ENCODE measurements at places on chromosomes 13 and 19.

DNA sequence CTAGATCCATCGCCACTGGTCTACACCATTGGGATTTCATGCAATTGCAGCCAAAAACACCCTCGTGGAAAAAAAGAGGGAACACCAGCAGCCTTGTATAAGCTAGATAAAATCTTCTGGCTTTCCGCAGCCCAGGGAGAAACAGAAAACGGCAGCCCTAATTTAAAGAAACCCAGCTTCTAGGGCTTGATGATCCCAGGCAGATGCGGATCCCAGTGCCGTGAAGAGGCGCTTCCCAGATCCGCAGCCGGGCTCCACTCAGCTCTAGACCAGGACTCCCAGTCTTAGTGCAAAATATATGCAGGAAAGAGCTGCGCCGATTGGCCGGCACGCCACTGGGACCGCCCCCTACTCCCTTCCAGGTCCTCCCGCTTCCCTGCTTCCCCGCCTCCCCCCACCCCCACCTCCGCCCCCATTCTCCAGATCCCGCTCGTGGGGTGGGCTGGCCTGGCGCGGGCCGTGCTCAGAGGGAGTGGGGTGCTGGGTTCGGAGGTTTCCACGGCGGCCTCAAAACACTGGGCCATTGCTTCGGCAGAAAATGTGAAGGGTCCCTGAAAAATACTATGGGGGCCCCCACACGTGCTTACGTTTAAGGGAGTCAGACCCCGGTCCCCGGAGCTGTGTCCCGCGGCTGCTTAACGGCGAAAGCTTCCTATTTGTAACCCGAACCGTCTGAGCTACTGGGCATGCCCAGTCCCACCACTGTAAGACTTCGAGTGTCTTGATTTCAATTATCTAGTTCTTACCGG lies 63.1 kb downstream of the SERP2 start:
- DNase-seq: peak; percentile 95

DNA sequence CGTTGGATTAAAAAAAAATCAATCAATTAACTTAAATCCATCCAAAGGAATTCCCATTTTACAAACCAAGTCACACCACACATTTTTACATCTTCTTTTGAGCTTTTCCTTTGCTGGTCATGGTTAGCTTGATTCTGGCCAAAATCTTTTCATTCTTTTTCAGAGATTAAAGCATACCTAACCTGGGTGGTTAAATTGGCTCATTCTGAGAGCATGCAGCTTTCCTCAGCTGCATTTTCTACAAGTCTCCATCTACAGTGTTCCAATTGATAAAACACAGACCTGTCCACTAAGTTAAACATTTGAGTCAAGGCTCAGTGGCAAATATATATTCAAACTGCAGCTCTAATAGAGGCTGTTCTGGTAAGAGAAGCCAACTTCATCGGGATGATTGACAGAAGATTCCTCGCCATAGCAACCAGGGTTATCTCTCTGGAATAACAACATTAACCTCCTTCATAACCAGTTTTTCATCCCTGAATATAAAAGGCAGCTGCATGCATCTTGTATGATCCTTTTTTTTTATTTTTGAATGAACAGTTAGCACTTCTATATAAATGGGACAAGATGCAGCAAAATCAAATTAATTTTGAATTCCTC lies 106.2 kb downstream of the DNAJC15 start:
- no peak for DNase-seq

DNA sequence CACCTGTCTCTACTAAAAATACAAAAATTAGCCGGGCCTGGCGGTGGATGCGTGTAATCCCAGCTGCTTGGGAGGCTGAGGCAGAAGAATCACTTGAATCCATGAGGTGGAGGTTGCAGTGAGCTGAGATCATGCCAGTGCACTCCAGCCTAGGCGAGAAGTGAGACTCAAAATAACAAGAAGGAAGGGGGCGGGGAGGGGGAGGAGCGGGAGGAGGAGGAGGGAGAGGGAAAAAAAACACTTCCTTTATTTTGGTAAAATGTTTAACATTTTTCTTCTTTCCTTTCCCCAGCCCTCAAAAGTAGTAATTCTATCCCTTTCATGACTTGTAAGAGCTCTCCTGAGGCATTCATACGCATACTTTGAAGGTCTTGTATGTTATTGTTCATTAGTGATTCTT lies 44.3 kb downstream of the SPRY2 start:
- DNase-seq: no peak

GRCh38 chr13:80339912-80340650 lies 845 bp downstream of the SPRY2 start:
- peak; percentile 70 for DNase-seq

GRCh38 chr19:48714759-48715675 lies 4.5 kb downstream of the MAMSTR start:
- no peak for DNase-seq

GRCh38 chr13:65856431-65856830 lies 1373.7 kb downstream of the PCDH9 start:
- DNase-seq: no peak

- DNase-seq: no peak
These were observed 3.4 kb downstream of the MAP2K7 start for GRCh38 chr19:7907122-7907521.

GRCh38 chr19:33811736-33812387 lies 15.2 kb downstream of the KCTD15 start:
- DNase-seq: no peak

GRCh38 chr13:110820322-110820721 lies 94.5 kb downstream of the ANKRD10 start:
- DNase-seq: no peak

DNA sequence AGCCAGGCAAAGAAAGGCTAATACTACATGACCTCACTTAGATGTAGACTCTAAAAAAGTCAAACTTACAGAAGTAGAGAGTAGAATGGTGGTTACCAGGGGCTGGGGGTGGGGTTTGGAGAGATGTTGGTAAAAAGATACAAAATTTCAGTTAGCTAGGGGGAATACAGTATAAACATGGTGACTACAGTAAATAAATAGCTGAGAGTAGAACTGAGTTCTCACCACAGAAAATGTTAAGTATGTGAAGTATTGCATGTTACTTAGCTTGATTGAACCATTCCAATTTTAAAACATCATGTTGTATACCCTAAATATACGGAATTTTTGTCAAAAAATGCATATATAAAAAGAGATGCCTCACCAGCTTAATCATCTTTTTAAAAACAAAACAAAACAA lies 67.5 kb upstream of the DOCK9 start:
- no peak for DNase-seq

DNA sequence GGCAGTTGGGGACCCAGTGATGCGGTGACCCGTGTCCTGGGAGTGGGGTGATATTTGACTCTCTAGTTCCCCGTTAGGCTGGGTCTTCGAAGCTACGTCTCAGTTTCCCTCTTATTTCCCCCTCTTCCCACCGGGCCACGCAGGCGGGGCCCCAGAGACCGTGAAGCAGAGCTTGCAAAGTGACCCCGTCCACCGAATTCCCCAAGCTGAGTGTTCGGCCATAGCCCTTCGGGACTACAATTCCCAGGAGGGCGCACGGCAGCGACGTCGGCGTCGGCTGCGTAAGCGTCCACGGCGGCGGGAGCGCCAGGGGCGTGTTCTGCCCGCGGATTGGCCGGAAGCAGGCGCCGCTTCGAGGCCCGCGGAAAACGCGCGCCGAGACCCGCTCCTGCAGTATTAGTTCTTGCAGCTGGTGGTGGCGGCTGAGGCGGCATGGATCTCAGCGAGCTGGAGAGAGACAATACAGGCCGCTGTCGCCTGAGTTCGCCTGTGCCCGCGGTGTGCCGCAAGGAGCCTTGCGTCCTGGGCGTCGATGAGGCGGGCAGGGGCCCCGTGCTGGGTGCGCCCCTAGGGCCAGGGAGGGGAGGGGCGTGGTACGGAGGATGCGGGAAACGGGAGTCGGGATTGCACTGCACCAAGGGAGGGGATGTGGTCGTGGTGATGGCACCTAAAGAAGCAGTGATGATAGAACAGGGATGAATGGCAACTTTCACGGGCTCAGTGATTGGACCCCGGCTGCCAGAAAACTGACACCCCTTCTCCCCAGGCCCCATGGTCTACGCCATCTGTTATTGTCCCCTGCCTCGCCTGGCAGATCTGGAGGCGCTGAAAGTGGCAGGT lies at the start of gene RNASEH2A:
Gene RNASEH2A (plus strand): TSS at position 343 of the 840 bp plus-strand sequence. CDS start 90 bp downstream, at position 433.
- peak; percentile 89 for DNase-seq

GRCh38 chr13:48641404-48641803 lies 12.3 kb upstream of the CYSLTR2 start:
- peak; percentile 91 for DNase-seq

- no peak for DNase-seq
These were observed 101.3 kb downstream of the VWA8 start for GRCh38 chr13:41859565-41859964.

GRCh38 chr13:64369121-64369520 lies 2861.0 kb downstream of the PCDH9 start:
- DNase-seq: peak; percentile 17

DNA sequence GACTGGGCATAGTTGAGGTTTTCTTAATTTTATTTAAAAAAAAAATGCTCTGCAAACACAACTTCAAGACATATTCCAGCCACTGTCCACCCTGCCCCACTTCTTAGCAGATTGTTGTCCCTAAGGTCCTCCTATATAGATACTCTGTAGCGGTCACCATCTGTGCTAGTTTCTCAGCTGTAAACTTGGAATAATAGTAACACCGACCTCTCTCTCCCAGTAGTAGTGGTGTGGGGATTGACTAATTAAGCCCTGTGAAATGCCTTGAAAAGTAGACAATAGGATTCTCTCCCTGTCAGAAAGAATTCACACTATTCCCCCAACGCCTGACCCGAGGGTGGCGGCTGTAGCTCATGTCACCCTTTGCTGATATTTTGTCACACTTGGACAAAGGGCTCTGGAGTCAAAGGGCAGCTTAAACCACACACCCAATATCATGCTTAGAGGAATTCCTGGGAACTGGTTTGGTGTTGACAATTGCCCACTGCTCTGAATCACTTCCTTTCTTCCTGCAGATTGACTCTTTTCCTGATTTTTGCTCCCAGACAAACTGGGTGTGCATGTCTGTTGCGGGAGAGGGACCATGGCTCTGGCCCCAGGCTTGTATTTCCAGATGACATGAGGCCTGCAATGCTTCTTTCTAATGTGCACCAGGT lies 9.2 kb upstream of the SERP2 start:
- no peak for DNase-seq
